ENCODE measurements at places on chromosomes 5 and 9.

DNA sequence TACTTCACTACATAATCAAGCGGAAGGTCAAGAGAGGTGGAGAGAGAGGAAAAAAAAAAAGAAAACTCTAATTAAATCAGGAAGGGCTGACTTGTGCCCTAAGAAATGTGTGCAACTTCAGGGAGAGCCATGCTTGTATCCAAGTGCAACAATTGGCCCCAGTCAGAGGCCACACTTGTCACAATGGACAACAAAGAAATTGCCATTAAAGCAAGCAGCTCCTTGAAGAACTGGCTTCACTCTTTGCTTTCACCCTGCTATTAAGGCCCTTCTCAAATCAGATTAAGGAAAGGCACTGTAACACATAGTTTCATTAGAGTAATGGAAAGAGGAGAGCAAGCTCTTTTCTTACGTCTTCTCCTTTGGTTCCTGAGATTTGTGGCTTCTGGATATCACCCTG is 480.9 kb upstream of the WWC1 start:
- no peak for DNase-seq

- no peak for DNase-seq
These were observed 81.7 kb downstream of the ADAMTS2 start for GRCh38 chr5:179263391-179264052.

DNA sequence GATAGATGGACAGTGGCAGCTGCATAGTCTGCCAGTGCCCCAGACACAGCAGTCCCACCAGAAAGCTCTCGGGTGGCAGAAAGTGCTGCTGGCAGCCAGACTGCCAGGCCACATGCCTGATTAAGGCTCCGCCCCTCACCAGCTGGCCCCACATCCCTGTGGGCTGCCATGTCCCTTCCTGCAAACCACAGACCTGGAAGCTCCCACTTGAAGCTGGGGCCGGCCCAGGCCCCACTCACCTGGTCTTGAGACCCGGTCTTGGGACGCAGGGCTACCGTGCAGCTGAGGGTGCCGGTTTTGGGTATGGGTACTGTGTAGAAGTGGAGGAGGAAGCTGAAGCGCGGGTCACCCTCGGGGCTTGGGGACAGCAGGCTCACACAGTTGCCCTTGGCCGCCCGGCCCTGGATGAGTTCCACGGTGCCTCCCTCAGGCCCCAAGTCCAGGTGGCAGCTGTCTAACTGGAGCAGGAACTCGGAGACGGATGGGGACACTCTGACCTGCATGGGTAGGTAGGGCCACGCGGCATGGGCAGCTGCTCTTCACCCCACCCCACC is 15.3 kb downstream of the FPGS start:
- no peak for DNase-seq

DNA sequence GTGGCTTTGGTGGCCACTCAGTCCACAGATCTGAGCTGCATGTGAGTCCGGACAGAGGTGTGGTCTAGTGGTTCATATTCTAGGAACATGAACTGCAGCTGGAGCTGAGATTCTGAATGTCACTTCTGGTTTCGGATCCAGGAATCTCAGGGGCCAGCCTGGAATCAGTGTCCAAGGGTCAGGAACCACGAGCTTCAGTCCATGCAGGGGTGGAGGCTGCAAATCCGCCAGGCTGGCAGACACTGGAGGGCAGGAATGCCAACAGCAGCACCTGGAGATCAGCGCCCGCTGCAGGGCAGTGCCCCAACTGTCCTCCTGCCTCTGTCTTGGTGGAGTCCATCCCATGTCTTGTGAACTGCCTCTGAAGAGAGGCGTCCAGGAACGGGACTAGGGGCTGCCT is 73.5 kb downstream of the CACNA1B start:
- DNase-seq, result no peak

GRCh38 chr5:83570916-83571315 is 99.4 kb downstream of the VCAN start:
- no peak for DNase-seq

GRCh38 chr9:101569741-101570501 is 24.8 kb downstream of the PPP3R2 start:
- no peak for DNase-seq

DNA sequence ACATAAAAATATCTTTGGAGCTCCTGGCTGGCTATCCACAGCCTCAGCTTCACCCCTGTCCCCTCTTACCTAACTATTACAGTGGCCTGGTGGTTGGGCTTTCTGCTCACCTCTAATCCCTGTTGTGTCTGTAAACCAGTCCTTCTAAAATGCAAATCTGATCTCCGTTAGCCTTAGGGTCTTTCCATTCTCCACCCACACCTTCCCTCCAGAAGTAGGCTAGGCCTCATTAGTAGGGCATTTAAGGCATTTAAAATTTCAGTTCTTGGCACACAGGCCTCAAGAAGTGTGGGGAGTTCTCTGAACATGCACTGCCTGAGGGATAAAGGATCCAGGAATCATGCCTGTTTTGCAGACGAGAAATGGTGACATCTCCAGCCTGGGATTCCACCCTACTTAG is 26.4 kb upstream of the STC2 start:
- DNase-seq, result no peak

- DNase-seq, result no peak
These were observed 900 bp upstream of the HAVCR2 start for GRCh38 chr5:157109744-157110143.

All from stimulated activated CD4-positive, alpha-beta T cell treated with anti-CD3 and anti-CD28 coated beads, Interleukin-1b, Interleukin-23, amount 100 ng/mL, for 1 hour (primary cell).